ENCODE measurements at places on chromosomes 5 and 9. TPM values are rescaled to one million over a fixed set of nuclear protein-coding genes. Genes with fewer than 3 reads are reported as not detected.

Gene FABP6
- total RNA-seq, result 3.5 TPM

Gene FAM221B
- total RNA-seq, result not detected

Gene PCSK1
- total RNA-seq, result 0.05 TPM

Gene STPG3
- total RNA-seq, result 1.4 TPM

Gene SLCO6A1
- not detected for total RNA-seq

Gene C9orf153
- not detected for total RNA-seq

Gene HAPLN1
- 0.19 TPM for total RNA-seq

Gene PAM
- total RNA-seq, result 959 TPM

Gene ENG
- total RNA-seq, result 131 TPM

Gene SLC45A2
- not detected for total RNA-seq

Gene CCIN
- total RNA-seq, result not detected

Gene TMEM174
- not detected for total RNA-seq

Gene ADGRD2
- total RNA-seq, result not detected

GRCh38 chr9:69397384-69398214, 72.6 kb downstream of the ENTREP1 start:
- no peak for DNase-seq

GRCh38 chr5:98769210-98769958, 4.1 kb upstream of the RGMB start:
- DNase-seq, result peak; percentile 74

DNA sequence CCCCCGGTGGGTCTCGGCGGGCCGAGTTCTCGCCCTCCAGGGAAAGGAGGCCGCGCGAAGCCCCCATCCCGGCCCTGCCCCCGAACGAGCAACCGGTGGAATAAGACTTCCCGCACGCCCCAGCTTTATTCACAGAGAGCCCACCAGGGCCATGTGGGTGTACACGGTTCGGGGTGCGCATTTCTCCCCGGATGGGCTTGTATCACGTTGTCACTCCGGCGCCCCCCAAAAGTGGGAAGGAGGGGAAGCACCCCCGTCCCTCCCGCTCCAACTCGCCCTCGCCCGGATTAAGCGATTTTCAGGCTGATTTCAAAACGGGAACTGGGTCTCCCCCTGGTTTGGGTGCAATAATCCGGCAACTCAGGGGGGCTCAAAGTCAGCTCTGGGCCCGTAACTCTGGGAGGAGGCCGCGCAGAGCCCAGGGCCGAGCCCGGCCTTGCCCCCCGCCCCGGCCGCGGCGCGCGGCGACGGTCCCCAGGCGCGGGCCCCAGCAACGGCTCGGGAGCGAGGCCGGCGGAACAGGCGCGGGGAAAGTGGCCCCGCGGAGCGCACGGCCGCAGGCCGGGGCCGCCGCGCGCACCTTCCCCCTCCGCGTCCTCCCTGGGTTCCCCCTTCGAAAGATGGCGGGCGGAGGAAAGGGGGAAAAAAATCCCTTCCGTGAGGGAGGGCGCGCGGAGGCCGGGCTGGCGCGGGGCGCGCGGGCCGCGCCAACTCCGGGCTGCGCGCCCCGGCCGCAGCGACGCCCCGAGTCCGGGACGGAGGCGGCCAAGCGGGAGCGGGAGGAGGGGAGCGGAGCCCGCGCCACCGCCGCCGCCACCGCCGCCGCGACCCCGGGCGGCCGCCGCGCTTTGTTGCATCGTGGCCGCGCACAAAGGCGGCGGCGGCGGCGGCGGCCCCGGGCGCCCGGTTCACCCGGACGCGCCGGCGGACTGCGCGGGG, 644 bp downstream of the BRD3 start:
- DNase-seq, result no peak

- DNase-seq, result no peak
Measured at GRCh38 chr5:101720033-101720432, 576.1 kb downstream of the SLCO4C1 start.

DNA sequence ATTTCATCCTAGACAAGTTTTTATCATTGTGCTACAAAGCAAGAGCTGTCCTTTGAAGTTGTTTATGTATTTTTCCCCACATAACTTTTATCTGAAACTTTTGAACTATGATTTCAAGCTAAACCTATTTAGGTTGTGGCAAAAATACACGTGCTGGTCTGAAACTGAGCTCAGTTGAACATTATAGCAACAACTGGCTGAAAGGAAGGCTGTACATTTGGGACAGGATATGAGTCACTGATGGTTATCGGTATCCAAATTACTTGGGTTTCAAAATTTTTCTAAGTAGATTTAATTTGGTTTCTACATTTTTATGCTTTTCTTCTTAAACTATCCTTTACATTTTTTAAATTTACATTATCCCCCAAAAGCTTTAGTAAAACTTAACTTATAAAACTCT, 627.3 kb upstream of the NUDT12 start:
- DNase-seq, result no peak

GRCh38 chr9:18688581-18689565, 214.9 kb downstream of the ADAMTSL1 start:
- no peak for DNase-seq

- no peak for DNase-seq
Measured at GRCh38 chr5:58327289-58327688, 132.6 kb downstream of the PLK2 start.

GRCh38 chr9:114606068-114606467, 5.0 kb upstream of the TMEM268 start:
- no peak for DNase-seq

DNA sequence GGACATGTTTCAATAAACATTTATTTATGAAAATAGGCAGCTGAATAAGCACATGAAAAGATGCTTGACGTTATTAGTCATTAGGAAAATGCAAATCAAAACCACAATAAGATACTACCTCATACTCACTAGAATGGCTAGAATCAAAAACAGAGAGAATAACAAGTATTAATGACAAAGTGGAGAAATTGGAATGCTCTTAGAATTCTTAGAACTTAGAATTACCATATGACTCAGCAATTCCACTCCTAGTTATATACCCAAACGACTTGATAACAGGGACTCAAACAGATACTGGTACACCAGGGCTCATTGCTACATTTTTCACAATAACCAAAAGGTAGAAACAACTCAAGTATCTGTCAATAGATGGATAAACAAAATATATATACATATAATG, 15.1 kb upstream of the TRIM36 start:
- no peak for DNase-seq

DNA sequence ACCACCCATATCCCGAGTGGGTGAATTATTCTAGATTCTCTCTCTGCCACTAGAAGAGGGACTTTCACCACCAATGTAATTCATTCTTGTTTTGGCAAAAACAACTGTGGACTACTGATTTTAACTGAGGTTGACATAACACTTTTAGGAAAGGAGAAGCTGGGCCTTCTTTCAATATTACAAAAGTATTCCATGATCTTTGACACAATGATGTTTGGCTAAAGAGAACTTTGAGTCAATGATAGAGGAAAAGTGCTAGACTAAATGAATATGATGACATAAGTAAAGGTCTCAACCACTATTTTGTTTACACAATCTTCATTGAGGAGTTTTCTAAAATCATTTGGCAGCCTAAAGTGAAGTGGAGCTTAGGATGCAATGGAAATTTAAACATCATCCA, 336.9 kb upstream of the PDE4D start:
- no peak for DNase-seq

DNA sequence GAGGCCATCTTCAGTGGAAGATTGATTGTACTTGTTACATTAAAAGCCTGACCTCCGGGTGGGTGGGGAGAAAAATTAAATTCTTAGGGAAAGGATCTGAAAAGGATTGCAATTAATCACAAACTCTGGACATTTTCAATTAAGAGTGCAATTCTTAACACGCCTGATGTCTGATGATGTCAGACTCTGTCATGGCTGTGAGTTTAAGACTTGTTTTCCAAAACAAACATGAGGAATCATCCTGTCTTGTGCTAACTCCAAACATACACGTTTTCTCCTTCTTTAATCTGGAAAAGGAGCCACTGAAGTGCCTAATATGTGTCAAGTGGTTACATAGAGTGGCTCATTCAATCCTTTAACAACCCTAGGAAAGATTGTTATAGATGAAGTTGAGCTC, 60.4 kb upstream of the SMIM23 start:
- no peak for DNase-seq

GRCh38 chr5:114360816-114361723, 800 bp upstream of the KCNN2 start:
- peak; percentile 64 for DNase-seq

DNA sequence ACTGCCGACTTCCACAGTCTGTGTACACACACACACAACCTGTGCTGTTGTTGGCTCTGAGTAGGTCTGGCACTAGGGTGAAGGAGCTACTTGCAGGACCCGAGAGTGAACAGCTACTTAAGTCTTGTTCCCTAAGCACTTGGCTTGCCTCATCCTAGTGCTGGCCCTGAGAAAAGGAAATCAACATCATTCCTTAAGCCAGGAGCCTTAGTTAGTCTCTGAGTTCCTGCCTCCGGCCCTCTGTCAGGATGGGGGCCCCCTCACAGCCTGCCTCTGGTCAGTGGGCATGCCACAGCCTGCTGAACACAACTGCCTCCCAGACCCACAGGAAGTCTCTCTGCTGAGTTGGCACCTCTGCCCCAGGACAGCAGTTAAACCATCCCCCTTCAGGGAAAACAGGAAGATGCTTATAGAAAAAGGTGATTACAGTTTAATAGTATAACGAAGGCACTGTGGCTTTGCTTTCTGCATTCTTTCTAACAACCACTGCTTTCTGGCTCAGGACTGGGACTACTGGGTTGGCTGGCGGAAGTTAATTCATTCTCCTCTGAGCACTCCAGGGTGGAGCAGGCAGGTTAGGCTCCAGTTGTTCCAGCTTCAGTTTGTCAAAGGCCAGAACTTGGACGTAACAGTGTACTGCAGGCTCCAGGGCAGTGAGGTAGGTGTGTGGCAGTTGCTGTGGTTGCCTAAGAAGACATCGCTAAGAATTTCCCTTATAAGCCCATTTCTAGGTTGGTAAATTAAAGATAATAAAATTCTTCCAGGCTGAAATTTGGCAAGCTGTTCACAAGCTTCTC, 2.8 kb downstream of the MAMDC2 start:
- no peak for DNase-seq

- DNase-seq, result no peak
Measured at GRCh38 chr5:171308453-171309275, at the start of gene TLX3. TSS of gene TLX3 (plus strand) at chr5:171309248. CDS start at chr5:171309366, 118 bp downstream.

GRCh38 chr5:39680213-39680612, 255.4 kb upstream of the DAB2 start:
- no peak for DNase-seq

DNA sequence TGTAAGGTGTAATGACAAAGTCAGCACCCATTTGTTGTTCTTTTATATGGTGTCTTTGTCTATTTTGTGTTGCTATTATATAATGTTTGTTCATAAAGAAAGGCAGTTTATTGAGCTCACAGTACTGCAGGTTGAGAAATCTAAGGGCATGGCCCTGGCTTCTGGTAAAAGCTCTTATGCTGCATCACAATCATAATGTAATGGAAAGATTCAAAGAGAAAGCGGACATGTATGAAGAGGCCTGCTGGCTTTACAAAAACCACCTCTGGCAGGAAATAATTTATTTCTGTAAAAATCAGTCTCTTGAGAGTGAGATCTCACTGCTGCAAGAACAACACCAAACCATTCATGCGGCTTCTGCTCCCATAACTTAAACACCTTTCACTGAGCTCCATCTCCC, 746.7 kb upstream of the FAM174A start:
- no peak for DNase-seq

DNA sequence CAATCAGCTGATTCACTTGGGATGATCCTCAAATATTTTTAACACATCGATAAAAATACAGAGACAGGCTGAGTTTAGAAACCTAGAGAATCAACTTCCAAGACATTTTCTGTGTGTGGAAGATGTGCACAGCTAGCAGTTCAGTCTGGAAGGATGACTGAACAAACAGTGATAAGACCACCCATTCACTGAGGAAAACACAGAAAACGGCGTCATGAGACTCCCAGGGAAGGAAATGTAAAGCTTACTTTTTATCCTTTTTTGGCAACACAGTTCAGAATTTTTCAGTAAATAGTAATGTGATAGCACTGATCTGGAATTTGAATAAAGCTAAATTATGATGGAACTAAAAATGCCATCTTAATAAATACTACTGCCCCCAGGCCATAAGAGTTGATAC, 277.6 kb downstream of the SEMA5A start:
- no peak for DNase-seq

GRCh38 chr5:73729329-73729728, 103.3 kb downstream of the ARHGEF28 start:
- no peak for DNase-seq
